ENCODE measurements at places on chromosomes 13 and 19.

- peak; percentile 68 for DNase-seq
These were observed 730 bp downstream of the NRTN start for GRCh38 chr19:5805462-5806132.

DNA sequence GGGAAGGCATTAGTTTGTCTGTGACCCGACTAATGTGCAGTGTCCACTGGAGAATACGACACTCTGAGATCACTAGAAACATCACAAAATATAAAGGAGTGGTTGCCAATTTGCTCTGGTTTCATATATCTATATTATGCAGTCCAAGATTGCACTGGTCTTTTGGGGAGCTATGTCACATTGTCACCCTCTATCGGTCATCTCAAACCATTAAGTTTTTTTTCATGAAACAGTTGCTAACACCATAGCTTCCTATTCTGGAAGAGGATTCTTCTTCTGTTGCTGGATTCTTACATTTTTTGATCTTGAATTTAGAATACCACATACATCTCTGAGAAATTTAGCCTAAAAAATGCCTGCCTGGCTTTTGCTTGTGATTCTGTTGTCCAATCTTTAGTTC is 168.6 kb downstream of the LACC1 start:
- DNase-seq = no peak

DNA sequence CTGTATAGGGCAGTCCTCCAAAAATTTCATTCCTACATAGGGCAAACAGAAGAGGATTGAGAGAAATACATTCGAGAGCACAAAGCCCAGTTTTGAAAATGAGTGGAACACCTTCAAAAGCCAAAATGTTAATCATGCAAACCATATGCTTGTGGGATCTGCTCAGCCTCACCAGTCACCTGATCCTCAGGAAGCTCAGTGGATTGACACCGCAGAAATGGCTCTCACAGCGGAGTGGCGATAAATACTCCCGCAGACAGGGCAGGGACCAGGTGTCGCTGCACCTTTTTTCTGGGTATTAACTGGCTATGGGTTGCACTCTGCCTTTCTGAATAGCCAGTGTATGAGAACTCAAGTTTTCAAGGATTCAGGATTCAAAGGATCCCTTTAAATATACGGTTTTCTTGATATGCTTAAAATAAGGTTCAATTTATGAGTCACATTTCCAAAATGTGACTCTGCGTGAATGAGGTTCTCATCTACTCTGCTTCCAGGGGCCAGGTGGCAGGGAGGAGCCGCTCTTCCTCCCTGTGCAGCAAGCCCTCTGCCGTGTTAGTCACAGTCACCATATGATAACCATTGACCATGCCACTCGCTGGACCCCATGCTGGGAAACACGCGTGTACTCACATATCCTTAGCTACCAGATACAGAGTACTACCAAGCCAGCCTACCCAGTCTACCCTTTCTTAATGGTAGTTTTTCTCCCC is 18.3 kb upstream of the DHRS12 start:
- no peak for DNase-seq

- DNase-seq = no peak
These were observed 173.8 kb downstream of the EFNB2 start for GRCh38 chr13:106361621-106362020.

- no peak for DNase-seq
These were observed 17.8 kb upstream of the NAA16 start for GRCh38 chr13:41293272-41293671.

GRCh38 chr13:105778196-105778595 is 757.3 kb downstream of the EFNB2 start:
- no peak for DNase-seq

GRCh38 chr13:32736648-32737047 is 150.4 kb downstream of the PDS5B start:
- no peak for DNase-seq

GRCh38 chr19:40567750-40568494 is 8.8 kb upstream of the SHKBP1 start:
- no peak for DNase-seq

- DNase-seq = no peak
These were observed 23.0 kb upstream of the TFDP1 start for GRCh38 chr13:113561417-113562084.

- DNase-seq = no peak
These were observed 244.6 kb upstream of the SGCG start for GRCh38 chr13:22936228-22936627.
